ENCODE measurements at places on chromosomes 16 and 17. TPM values are rescaled to one million over a fixed set of nuclear protein-coding genes. Genes with fewer than 3 reads are reported as not detected.

Gene TNS4
- 0.38 TPM for total RNA-seq

Gene CIBAR2
- not detected for total RNA-seq

DNA sequence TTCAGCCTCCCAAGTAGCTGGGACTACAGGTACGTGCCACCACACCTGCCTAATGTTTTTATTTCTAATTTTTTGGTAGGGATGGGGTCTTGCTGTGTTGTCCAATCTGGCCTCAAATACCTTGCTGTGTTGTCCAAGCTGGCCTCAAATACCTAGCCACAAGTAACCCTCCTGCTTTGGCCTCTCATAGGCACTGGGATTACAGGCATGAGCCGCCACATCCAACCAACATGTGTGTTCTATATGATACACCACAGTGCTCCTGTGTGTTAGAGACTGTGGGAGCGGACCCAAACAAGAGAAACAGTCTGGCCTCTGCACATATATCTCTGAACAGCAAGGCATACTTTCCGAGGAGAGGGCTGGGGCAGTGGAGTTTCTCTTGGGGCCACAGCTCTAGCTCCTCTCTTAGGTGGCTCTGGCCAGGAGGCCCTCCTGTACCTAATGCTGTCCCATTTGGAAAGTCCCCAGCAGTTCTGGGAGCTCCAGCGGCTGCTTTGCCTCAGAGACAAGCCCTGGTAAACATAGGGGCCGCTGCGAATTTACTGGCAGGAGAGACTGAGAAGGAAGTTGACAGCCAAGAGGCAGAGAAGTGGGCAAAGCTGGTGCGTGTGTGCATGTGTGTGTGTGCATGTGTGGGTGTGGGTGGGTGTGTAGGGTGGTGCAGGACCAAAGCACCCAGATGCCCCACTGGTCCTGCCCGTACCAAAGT, 95.0 kb downstream of the RAB11FIP4 start:
- no peak for DNase-seq

DNA sequence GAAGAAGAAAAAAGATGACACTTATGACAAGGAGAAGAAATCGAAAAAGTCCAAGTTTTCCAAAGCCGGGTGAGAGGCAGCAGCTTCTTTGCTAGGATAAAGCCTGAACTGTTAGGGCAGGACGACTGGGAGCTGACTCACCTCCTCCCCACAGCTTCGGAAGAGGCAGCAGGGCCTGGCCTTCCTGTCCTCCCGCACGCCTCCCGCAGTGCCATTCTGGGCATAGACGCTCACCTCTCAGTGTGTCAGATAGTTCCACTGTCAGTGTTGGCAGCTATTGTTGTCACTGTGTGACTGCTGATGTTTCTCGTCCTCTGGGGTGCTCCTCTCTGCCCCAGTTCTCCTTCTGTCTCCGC, 12.6 kb downstream of the UBN1 start:
- DNase-seq = no peak

GRCh38 chr17:72365857-72366414, 245.1 kb downstream of the SOX9 start:
- DNase-seq = no peak

GRCh38 chr16:66923866-66924265, 1.5 kb downstream of the RRAD start:
- DNase-seq = no peak

- DNase-seq = no peak
Observed at GRCh38 chr17:8713878-8714277, 30.8 kb downstream of the CCDC42 start.

DNA sequence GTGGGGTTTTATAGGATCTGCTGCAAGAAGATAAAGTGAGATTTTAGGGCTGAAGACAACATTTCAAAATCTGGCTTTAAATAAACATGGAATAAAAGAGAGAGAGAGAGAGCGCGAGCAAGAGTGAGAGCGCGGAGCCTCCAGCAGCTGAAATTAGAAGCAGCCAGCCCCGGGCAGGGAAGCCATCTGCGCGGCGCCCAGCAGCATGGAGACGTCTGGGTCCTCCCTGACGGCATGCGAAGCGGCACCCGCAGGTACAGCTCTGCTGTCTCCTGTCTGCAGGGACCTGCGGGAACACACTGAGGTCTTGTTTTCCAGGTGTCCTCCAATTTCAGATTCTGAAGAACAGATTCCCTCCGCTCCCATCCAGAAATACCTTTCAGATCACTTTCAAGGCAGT, 7.9 kb upstream of the BAIAP2 start:
- DNase-seq = no peak

DNA sequence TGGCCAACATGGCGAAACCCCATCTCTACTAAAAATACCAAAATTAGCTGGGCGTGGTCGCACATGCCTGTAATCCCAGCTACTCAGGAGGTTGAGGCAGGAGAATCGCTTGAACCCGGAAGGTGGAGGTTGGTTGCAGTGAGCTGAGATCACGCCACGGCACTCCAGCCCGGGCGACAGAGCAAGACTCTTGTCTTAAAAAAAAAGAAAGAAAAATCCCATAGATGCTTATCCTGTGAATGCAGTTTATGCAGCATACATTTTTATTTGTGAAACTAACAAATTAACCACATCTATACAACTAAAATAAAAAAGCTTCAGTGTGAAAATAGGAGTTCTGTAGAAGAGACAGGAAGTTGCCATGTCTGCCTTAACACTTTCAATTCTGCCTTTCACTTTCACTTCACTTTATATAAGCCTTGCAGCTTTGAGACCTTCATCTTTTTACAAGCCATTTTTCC, 7.1 kb downstream of the IGSF6 start:
- DNase-seq = no peak

GRCh38 chr17:78875363-78876093, 27.5 kb downstream of the CEP295NL start:
- no peak for DNase-seq
